ENCODE measurements at places on chromosomes 3 and 15. TPM values are rescaled to one million over a fixed set of nuclear protein-coding genes. Genes with fewer than 3 reads are reported as not detected.

MYLK gene
- 52.6 TPM for total RNA-seq

DNA sequence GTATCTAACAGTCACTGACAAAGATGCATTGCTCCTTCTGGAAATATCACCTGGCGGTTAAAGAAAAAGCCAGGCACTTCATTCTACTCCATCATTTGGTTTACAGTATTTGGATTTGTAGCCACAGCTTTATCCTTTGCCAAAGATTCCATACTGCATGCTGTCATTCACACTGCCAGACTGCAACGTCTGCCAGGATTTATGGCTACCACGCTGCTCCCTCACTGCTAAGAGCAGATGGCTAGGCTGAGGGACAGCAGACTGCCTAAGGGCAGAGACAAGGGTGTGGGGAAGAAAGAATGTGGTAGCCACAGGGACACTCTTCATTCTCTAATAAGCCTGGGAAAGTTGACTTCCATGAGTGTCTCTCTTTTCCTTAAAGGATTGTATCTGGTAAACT is 1047.0 kb downstream of the TUSC7 start:
- no peak for DNase-seq

GRCh38 chr3:3665546-3665945 is 133.7 kb upstream of the LRRN1 start:
- no peak for DNase-seq

GRCh38 chr15:31360843-31361763 is 34.5 kb downstream of the KLF13 start:
- DNase-seq, result no peak

GRCh38 chr3:167762296-167762695 is 26.8 kb downstream of the SERPINI1 start:
- DNase-seq, result no peak

- no peak for DNase-seq
Measured at GRCh38 chr15:60374209-60374608, 23.6 kb downstream of the ANXA2 start.

- no peak for DNase-seq
Measured at GRCh38 chr15:63256433-63257274, 20.8 kb upstream of the APH1B start.
